Renal cortex interstitium (tissue), 15 donors: ENCODE measurements at places on chromosomes 13 and 19. TPM values are rescaled to one million over a fixed set of nuclear protein-coding genes. Genes with fewer than 3 reads are reported as not detected.

DNA sequence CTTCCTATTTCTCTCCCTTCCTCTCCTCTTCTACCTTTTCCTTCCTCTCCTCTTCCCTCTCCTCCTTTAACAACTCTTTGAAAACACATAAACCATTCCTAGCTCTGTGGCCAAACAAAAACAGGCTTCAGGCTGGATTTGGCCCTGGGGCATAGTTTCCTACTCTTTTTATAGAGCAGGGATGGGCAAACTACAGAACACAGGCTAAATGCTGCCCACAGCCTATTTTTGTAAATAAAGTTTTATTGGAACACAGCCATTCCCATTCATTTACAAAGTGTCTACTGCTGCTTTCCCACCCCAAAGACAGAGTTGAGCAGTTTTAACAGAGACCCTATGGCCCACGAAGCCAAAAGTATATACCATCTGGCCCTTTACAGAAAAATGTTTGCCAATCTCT, 35.4 kb downstream of the LHFPL6 start:
- DNase-seq: no peak

DNA sequence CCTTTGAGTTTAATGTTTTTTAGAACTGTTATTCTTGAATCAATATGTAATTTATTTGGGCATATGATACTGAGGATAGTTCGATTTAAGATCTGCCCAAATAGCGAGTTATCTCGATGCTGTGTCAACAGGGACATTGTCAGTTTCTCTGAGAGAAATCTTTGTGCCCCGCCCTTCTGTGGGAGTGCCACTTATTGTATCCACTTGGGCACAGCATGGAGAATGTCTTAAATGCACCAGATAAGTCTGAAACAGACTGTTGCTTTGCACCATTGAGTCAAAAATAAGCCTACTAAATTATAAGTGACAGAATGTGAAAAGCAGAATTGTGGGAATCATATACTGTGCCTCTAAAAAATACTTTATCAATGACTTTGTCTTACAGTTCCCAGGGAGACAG, 45.6 kb downstream of the RNASEH2B start:
- DNase-seq: no peak

DNA sequence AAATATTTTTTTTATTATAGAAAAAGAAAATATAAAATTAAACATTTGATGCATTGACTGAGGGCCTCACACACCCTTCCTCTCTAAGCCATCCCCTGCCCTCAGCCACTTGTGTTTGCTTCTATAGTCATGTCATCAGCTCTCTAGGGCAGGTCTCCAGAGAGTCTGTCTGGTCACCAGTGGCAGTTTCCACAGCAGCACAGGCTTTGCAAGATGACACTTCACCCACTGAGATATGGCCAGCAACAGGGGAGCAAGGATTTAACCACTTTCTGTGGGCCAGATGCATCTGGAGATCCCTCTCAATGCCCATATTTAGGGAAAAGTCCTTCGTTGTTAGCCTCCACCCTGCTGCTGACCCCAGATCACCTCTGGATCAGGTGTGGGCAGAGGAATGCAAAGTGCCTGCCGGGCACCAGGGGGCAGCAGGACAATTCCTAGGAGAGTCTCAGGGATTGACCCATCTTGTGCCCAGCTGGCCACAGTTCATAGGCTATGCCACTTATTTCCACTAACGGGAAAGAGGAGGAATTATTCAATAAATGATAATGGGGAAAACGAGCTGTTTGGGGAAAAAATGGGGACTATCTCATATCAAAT, 4.8 kb downstream of the ABCC4 start:
- no peak for DNase-seq

DNA sequence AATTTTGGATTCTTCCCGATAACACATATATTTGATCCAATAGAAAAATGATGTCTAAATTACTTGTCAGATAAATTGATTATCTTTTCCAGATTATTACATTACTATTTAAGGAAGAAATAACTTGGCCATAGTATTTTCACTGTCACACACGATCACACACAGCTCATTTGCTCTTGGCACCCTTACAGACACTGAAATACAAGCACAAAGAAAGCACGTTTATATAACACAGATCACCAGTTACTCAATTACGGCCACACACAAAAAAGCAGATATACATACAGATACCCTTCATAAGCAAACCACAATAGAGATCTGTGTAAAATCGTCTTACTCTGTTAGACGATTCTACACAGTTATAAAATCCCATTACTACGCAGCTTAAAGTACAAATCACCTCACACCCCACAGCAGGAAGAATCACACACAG, 716 bp upstream of the ZNF420 start:
- peak; percentile 23 for DNase-seq

GRCh38 chr19:39078436-39079200, 5.5 kb upstream of the ACP7 start:
- no peak for DNase-seq

GRCh38 chr19:8575467-8575997, 1.7 kb downstream of the MYO1F start:
- DNase-seq: no peak

DNA sequence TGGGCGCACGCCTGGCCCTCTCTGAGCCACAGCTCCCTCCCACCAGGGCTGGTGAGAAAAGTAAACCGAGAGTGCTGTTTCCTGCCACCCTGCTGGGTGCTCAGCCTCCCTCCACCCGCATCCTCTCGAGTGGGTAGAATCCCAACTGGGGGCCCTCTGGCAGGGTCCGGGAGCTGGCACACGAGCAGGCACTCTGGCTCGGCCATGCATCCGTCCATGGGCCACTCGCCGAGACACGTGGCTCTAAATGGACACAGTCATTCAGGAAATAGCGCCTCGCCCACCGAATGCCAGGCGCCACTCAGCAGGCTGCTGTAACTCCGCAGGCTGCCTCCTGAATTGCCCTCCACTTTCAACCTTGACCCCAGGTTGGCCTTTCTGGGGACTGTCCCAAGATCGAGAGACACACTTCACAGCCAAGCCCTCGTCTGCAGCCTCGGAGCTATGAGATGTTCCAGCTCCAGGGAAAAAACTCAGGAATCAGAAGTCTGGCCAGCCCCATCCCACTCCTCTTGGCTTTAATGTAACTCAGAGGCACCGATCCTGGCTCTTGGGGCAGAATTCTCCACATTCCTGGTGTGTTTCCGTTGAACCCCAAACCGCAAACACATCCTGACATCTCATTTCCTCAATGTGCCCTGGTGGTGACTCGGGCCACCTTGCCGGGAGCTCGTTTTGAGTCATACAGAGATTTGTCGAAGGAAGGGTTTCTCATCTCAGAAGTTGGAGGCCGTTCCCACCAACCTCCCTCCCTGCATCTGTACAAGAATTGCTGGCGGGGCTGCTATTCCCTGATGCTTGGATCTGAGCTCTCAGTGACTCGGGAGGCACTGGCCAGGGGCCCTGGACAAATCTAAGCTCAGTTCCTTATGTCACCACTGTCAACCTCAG, 14.1 kb downstream of the KLF2 start:
- DNase-seq: no peak

DNA sequence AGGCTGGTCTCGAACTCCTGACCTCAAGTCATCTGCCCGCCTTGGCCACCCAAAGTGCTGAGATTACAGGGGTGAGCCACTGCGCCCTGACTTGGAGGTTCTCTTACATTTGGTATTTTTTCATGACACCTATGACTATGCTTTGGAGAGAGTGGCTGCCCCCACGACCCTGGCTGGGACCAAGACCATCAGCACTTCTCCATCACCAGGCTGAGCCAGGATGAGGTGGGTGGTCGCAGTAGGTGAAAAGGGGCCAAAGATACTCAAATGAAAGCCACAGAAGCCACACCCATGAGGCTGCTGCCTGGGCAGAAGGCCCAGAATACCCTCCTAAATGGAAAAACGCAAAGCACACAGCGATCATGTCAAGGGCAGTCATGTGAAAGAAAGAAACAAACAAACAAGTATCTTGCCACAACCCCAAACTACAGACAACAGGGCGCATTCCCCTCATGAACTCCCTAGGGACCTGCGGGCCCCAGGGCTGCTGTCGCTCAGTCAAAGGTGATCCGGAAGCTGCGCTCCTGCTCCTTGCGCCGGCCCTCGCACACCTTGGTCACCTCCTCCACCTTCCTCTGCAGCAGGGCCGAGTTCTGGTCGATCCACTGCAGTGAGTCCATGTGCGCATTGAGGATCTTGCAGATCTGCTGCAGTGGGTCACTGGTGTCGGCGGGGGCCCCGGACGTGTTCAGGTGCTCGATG, 11.2 kb upstream of the IL4I1 start:
- no peak for DNase-seq

ANKLE1 gene
- polyA plus RNA-seq: 1.0 TPM

DNA sequence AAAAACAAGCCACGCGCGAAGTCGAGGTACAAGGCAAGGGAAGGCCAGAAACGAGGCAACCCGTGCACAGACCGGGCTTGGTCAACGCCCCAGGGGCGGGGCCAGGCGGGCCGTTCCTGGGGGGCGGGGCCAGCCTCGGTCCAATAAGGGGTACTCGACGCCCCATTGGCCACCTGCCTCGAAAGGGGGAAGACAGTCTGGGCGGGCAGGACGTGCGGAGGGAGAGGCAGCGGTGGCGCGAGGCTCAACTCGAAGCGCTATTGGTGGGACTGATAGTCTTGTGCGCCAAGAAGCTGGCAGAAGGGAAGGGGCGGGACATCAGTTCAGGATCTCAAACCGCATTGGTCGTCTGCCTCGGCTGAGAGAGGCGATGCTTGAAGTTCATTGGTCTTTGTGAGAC, at the start of gene LYPD4:
Gene LYPD4, minus strand, starts transcription at position 83 of the 400 bp plus-strand sequence. CDS start 5,398 bp downstream, outside the sequence.
- no peak for DNase-seq

ZSWIM4 gene
- polyA plus RNA-seq: 9.8 TPM

- DNase-seq: no peak
Measured at GRCh38 chr19:45780146-45780447, 2.2 kb downstream of the DMPK start.
